ENCODE measurements at places on chromosomes 16 and 17.

- no peak for DNase-seq
These were observed 10.0 kb upstream of the ACSM1 start for GRCh38 chr16:20707461-20707860.

DNA sequence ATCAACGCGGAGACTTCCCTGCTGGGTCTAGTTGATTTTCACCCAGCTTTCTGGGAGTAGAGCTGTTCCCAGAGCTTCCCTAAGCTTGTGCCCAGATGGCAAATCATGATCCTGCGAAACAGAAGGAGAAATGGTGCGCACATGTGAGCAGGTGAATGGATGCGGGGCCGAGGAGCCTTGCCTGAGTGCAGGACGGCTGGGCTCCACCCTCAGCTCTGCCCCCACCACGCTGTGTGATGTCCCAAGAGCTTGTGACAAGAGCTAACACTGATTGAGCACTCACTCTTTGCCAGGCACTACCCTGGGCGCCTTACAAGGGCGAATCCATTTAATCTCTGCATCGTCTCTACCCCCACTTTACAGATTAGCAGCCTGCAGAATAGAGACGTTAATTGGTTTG, 162.7 kb upstream of the RPL38 start:
- no peak for DNase-seq

- DNase-seq = no peak
These were observed 38.0 kb downstream of the PIPOX start for GRCh38 chr17:29080965-29081364.

DNA sequence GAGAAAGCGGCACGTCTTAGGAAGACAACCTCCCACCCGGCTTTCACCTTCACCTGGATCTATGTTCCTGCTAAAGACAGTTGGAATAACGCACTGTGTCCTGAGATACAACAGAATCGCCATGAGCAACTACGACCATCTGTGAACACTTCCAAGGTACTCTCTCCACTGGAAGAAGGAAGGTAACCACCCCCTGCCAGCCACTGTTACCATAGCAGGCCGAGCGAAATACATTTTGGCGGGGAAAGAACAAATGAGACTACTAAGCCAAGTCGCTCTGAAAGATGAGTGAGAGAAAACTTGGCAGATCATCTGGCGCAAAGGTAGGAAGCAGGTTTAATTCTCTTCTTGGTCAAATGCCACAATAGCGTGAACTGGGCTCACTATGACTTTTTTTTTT, 9.8 kb downstream of the CRK start:
- DNase-seq = no peak

Data from stimulated activated CD8-positive, alpha-beta memory T cell treated with anti-CD3 and anti-CD28 coated beads, Interleukin-2, amount 100 ng/mL, for 1 hour (primary cell).